ENCODE measurements at places on chromosomes 3 and 15.

DNA sequence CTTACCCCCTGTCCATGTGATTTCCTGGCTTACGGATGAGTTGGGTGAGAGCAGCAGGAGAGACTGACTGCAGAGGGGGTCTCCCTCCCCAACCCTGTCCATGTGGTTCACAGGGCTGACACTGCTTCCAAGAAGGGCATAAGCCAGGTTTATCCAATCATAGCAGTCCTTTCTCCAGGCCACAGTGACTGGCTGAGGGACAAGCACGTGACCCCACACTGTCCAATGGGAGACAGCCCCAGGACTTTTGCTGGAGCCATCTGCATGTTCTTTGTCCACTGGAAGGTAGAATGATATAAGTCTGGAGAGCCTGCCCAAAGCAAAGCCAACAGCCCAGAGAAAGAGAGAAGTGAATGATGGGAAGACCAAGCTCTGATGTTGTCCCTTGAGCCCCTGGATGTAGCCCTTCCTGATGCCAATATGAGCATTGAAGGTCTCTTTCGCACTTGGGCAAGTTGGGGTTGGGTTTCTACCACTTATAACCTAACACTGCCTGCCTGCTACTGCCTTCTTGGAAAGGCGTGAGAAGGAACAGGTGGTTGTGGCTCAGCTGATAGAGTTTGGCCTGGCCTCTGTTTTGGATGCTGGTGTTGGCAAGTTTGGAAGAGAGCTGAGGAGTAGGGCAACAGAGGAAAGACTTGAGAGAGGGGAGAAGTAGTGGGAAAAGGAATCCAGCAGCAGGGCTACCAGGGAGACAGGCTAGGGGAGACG, 41.3 kb upstream of the GRIP2 start:
- DNase-seq, result no peak

GRCh38 chr3:5239602-5240001, 52.1 kb downstream of the EDEM1 start:
- no peak for DNase-seq

DNA sequence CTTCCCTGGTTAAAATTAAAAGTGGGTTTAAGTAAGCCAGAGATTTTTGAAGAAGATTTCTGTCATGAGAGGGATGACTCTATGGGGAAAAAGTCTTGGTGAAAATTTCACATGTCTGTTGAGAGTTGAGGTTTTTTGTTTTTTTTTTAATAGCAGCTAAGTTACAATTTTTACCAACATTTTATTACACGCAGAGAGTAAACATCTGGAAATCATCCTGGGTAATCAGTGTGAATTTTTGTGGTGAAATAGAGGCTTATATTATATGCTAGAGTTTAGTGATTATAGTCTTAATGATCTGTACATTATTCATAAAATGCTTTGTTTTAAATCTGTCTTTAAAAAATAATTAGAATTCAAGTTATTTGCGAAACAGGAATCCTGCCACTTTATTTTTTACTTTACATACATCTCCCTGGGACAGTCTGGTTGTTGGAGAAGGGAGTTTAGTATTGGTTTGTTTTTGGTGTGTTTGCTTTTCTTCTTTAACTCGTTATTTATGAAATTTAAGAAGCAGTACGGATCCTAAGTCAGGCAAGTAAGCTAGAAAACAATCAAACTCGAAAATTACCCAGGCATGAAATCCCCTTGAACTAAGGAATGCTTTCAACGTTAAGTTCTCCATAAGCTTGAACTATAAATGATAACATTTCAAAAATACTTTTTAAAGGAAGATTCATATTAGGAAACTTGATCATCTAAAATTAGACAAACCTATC, 143.4 kb upstream of the TSC22D2 start:
- no peak for DNase-seq

- no peak for DNase-seq
Measured at GRCh38 chr15:77550301-77551251, 82.1 kb downstream of the LINGO1 start.

DNA sequence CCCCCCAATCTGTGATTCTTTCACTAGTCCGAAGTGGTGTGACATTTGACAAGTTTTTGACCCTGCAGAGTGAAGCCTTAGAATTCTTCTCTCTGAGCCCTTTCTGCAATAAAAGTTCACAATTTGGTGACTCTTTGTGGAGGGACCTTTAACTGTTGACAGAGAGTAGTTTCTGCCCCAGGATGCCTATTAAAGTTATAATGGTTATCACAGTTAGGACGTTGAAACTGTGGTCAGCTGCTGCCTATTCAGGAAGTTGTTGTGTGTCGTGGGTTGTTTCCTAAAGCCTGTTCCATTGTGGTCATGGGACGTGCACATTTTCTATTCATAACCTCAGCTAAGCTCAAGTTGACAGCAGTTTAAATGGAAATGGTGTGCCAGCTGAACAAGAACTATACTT, 274.5 kb downstream of the NEK10 start:
- no peak for DNase-seq

DNA sequence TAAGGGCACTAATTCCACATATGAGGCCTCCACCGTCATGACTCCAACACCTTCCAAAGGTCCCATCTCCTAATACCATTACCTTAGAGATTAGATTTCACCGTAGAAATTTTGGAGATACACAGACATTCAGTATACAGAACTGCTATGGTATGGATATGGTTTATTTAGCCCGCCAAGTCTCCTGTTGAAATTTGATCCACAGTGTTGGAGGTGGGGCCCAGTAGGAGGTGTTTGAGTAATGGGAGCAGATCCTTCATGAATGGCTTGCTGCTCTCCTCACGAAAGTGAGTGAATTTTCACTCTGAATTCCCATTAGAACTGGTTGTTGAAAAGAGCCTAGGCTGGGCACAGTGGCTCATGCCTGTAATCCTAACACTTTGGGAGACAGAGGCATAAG, 7.4 kb downstream of the MKRN3 start:
- DNase-seq, result no peak

DNA sequence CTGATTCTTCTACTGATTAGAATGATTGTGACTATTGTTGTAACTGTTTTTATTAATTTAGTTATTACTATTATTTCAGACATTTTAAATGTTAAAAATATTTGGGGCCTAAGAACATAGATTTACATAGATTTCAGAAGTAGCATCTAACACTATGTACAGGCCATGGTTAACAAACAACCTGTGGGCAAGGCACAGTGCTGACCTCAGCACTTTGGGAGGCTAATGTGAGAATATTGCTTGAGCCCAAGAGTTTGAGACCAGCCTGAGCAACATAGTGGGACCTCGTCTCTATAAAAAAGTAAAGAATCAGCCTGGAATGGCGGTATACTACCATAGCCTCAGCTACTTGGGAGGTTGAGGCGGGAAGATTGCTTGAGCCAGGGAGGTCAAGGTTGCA, 69.1 kb upstream of the CNTN4 start:
- DNase-seq, result no peak

GRCh38 chr15:86677278-86677677, 597.6 kb downstream of the AGBL1 start:
- no peak for DNase-seq

GRCh38 chr3:37100411-37100810, 74.0 kb downstream of the LRRFIP2 start:
- no peak for DNase-seq

GRCh38 chr15:50911001-50911400, 2.5 kb downstream of the AP4E1 start:
- DNase-seq, result no peak

DNA sequence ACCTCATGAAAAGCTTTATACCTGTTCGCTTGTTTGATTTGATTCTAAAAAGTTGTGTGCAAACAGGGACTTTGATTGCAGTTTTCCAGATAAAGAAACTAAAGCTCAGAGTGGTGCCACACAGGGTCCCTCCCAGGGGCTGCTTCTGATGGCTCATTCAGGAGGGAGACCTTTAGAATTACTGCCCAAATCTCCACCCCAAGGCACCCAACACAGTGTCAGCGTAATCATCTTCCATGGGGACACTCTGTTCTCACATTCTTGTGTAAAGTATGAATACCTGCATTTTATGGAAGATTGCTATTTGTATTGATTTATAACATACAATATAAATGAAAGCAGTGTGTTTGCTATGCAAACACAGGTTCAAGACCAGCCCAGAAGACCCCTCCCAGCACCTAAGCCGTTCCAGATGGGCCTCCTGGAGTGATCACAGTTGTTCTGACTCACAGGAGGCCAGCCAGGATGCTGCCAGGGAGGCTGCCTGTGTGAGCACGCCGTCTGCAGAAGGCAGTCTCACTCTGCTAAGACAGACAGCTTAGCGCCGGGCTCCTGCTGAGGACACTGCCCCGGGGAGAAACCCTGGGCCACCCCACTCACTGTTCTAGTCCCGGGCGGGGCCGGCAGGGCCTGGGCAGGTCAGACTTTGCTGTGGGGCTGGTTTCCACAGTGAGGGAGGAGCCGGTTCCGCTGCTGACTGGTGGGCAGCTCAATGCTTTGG, 185.6 kb downstream of the FAM43A start:
- DNase-seq, result no peak

DNA sequence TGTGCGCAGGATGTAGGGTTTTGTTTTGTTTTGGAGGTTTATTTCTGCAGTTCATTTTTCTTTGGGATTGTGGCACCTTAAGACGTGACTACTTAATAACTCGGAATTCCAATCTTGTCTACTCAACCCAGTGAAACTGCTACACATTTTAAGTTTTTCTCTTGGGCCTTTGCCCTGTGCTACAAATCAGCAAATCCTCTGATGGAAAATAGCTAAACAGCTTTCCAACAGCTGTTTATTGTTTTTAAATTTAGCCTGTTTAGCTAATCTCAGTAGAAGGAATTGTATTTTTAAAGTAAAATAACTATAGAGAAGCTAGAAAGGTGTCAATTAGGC, 48.4 kb downstream of the OPA1 start:
- DNase-seq, result no peak

DNA sequence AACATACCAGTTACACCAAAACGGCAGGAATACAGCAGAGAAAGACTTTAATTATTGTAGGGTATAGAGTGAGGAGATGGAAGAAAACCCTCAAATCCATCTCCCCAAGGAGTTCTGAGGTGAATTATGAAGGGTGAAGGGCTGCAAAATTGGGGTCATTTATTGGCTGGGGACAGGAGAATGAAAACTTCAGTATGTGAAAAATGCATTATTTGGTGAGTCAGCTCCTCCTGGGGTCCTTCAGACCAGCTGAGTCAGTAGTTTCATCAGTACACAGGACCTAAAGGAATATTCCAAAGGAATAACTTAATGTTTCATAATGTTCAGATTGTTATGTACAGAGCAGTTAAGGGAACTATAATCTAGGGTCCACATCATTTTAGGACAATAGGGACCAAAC, 566.0 kb downstream of the GBE1 start:
- DNase-seq, result no peak

GRCh38 chr3:107680698-107681097, 157.9 kb downstream of the BBX start:
- DNase-seq, result peak; percentile 48

DNA sequence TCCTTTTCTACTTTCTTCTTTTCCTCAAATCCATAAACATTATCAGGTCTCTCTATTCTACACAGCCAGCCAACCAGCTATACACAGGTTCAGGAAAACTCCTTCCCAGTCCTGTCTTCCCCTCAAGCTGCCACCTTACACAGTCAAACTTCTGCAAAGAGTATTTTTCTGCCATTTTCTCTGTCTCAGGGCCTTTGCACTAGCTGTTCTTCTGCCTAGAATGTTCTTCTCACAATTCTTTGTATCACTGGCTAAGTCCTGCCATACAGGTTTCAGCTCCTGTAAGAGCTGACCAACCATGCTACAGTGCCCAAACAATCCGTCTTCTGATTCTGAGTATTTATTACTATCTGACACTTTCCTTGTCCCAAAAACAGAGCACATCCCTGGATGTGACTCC, 278.3 kb upstream of the ICE2 start:
- DNase-seq, result no peak

- DNase-seq, result no peak
Measured at GRCh38 chr3:189625071-189625470, 6.1 kb upstream of the TP63 start.

DNA sequence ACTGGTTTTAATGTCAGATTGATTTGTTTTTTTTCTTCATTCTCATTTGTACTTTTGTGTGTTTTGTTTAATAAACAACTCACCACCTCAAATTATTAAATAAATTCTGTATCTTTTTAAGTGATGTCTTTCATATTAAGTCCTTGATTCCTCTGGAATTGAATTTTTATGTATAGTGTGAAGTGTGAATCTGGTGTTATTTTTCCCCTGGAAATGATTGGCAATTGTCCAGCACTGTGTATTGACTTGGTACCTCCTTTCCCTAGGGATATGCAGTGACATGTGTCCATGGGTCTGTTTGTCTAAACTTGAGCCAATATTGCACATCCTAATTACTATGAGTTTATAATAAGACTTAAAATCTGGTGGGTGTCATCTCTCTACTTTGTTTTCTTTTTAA, 2.1 kb downstream of the RNU5B-1 start:
- no peak for DNase-seq

GRCh38 chr15:42650208-42651066, 75.0 kb downstream of the STARD9 start:
- DNase-seq, result peak; percentile 79

- no peak for DNase-seq
Measured at GRCh38 chr3:197446700-197447056, 109.1 kb downstream of the BDH1 start.

DNA sequence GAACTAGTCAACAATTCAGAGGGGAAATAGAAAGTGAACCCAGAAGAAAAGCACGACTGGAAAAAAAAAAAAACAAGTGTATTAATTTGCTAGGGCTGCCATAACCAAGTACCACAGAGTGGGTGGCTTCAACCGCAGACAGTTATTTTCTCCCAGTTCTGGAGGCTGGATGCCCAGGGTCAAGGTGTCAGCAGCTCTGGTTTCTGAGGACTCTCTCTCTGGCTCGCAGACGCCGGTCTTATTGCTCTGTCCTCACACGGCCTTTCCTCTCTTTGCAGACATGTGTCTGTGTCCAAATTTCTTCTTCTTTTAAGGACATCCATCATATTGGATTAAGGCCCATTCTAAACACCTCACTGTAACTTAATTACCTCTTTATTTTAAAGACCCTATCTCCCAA, 291.8 kb downstream of the XXYLT1 start:
- no peak for DNase-seq

GRCh38 chr3:57544181-57545125, at the start of gene DNAH12:
Gene DNAH12 (minus strand): TSS chr3:57544344. CDS start chr3:57542870, 1,474 bp downstream.
- no peak for DNase-seq

All from activated CD4-positive, alpha-beta T cell treated with anti-CD3 and anti-CD28 coated beads, Interleukin-2, Interleukin-4, amounts not matched to agents 100 ng/mL and 50 ng/mL, durations not matched to agents 16 hours and 8 hours (primary cell).